ENCODE measurements at places on chromosomes 16 and 17. TPM values are rescaled to one million over a fixed set of nuclear protein-coding genes. Genes with fewer than 3 reads are reported as not detected.

Gene TBC1D3B
- 5.3 TPM for polyA plus RNA-seq

Gene GAS2L2
- not detected for polyA plus RNA-seq

Gene DOC2A
- 2.7 TPM for polyA plus RNA-seq

Gene RTN4RL1
- polyA plus RNA-seq = 1.1 TPM

DNA sequence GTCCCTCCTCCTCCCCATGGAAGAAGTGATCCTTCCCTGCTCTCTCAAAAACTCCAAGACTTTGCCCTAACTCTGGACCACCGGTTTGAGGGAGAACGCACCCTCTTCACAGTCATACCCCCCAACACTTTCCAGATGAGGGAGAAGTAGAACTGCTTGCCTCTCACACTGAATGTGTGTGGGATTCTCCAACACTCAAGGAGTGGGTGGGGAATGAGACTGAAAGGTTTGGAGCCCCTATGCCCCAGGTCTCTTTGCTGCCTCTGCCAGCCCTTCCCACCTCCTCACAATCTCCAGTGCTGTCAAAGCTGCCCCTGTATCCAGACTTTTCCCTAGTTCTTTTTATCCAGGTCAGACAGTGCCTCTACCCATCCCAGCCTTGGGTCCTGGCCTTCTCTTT lies 11.4 kb downstream of the HOXB4 start:
- no peak for DNase-seq

DNA sequence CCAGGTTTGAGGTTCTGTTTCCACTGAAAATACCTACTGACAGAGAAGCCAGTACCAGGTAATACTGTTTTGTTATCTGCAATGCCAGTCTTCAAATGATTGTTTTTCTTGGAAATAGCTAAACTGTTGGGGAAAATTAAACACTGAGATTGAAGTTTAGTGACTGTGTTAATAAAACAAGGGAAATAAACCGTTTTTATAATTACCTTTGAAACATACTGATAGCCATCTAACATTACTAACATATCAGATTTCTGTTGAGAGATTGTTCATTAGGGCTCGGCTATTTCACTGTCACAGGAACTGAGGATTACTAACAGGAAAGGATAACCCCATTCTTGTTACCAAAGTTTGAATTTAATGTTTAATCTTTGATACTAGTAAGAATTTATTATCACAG lies 42.1 kb downstream of the CYB5B start:
- DNase-seq = no peak

DNA sequence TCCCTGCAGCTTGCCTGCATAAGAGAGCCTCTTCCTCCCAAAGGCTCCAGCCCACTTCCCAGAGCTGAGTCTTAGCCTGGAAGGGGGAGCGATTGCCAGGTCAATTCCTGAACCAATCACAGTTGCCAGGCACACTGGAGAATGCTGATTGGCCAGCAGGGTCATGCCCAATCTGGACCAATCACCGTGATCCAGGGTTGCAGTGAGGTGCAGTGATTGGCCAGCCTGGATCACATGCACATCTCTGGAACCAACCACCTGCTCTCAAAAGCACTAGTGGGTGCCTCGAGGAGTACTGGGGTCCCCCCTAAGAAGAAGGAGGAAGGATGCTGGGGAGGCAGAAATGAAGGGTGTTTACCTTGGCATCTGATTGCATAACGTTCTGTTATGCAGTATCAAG lies 18.4 kb downstream of the NAGPA start:
- no peak for DNase-seq

DNA sequence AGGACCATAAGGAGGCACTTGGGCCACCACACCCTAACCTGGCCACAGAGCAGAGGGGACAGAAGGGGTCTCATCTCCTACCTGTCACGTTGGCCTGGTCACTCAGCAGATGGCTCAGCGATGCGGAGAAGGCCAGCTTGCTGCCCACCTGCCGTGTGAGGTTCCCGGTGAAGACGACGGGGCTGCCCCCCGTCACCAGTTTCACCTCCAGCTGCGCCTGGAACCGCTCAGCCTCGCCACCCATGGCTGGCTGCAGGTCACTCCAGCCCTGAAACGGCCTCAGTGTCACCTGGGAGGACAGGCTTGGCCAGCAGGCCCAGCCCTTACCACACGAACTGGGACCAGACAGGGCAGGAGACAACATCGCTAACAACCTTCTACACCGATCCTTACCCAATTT lies 116.8 kb downstream of the RMI2 start:
- DNase-seq = no peak

- DNase-seq = no peak
These were observed 76.2 kb upstream of the TMEM97 start for GRCh38 chr17:28242791-28243190.

DNA sequence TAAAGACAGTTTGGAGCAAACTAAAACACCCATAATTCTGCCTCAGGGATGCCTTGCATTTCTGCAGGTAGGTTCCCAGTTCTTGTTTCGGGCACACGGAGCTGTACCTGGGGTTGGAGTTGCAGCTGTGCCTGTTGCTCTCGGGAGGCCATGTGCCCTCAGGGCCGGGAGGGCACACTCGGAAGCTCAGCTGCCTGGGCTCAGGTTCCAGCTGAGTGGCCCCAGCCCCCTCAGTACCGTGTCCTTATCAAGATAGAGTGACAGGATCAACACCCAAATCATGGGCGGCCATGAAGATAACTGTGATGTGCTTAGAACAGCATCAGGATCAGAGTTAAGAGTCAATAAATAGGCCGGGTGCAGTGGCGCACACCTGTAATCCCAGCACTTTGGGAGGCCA lies 107.9 kb downstream of the SNX29 start:
- no peak for DNase-seq

DNA sequence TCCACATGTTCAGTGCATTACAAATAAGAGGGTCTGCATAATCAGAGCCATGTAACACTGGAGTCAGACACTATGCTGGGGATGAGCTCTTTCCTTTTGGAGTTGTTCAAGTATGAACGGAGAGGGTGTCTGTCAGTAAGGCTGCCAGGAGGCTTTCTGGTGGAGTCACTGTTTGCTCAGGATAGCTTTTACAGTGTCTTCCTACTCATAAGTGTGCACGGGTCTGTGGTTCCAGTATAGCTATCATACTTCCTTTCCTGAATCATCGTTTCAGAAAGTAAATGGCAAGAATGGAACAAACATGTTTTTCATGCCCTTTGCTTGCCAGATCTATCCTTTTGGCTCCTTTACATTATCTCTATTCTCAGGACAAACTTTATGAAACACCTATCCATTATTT lies 152.7 kb upstream of the CDH11 start:
- no peak for DNase-seq

- DNase-seq = no peak
These were observed at the start of gene CIBAR2 for GRCh38 chr16:85112364-85112763. Gene CIBAR2 (minus strand): TSS chr16:85112472. CDS start chr16:85112352, 120 bp downstream.

- DNase-seq = no peak
These were observed 162.5 kb downstream of the SLC39A11 start for GRCh38 chr17:72930031-72930430.

- no peak for DNase-seq
These were observed 5.1 kb upstream of the ANKS4B start for GRCh38 chr16:21228361-21228872.

GRCh38 chr17:76276461-76277299 lies 11.5 kb downstream of the UBALD2 start:
- DNase-seq = no peak

DNA sequence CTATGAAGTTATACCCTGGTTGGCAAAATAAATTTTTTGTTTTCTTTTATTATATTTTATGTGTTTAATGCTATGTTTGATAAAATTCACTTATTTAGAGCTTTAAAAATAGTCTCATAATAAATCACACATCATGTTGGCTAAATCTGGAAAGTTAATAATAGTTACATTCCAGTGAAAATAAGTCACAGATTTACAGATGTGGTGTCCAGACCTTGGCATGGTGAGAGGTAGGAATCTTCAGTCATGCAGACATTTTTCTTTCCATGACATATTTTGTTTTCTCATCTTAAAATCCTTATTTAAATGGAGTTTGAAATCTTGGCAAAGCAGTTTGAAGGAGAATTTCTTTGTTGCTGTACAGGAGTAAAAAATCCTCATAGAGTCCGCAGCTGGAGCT lies 48.1 kb upstream of the GOSR1 start:
- no peak for DNase-seq

DNA sequence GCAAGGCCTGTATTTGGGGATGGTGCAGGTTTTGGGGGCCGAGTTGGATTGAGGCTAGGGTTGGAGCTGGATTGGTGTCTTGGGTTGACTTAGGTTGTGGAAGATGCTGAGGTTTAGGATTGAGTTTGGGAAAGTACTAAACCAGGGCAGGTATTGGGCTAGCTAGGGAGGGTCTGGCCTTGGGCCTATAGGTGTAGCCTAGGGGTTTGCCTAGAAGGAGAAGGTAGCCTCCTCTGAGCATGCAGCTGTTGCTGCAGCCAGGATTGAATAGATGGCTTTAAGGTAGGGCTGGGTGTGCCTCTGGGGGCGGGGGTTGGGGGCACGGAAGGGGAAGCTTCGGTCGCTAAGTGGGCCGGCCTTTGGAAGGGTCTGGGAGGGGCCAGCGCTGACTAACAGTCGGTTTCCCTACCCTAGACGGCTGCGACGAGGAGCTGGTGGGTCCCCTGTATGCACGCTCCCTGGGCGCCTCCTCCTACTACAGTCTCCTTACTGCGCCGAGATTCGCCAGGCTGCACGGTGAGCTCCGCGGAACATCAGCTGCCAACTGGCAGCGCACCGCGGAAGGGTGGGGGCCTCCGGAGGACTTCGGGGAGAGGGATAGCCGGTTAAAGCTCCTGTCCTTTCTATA lies 1.2 kb downstream of the CNTNAP1 start:
- DNase-seq = no peak
